ENCODE measurements at places on chromosomes 12 and 14.
A peak's percentile ranks its signal among the peaks of the same experiment; 100 is the strongest.

DNA sequence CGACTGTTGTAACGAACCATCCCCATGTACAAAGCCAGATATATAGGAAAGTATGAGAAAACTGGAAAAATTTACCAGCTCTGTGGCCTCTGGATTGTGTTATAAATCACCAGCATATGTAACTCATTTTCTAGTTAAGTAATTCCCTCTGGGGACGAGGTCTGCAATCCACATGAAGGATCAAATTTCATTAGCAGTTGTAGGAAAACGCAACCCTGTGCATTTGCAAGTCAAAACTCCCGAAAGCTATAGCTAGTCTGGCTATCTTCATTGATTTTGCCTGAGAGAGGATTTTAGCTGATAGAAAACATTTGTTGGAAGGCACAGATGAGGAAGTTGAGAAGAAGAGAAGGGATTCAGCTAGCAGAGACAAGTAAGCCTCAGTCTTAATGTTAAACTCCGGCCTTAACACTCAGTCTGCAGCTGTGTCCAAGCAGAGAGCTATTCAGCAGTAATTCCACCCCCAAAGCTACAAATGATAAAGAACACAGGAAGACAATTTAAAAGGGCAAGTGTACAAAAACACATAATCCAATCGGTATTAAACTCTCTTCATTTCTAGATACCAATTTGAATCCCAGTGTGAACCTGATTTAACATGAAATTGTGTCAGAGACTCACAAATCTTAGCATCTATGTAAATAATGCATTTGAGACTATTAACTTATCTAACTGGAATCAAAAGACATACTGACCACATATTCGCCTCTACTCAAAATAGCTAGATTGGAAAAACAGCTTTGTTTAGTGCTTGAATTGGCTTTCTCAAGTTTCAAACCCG, 54.2 kb upstream of the CERS5 start:
- DNase-seq = peak; percentile 83

- peak; percentile 53 for DNase-seq
These were observed 133.4 kb upstream of the RAP1B start for GRCh38 chr12:68477261-68477772.

GRCh38 chr12:107326237-107326636, 232.9 kb upstream of the CRY1 start:
- DNase-seq = no peak

DNA sequence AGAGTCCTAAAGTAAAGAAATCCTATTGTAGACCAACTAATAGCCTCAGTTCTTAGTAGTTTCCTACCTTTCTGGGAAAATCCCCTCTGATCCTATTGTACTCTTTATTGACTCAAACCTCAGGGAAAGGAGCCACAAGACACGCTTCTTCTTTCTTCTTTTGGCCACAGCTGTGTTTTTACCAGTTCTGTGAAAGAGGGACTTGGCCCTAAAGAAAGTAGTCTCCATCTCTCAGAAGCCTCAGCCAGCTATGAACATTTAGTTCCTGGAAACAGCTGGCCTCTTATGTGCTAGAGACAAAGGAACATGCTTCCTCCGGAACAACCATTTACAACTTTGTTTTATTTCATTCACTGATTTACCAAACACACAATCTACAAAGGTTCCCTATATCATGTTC, 66.1 kb upstream of the ARID2 start:
- no peak for DNase-seq

DNA sequence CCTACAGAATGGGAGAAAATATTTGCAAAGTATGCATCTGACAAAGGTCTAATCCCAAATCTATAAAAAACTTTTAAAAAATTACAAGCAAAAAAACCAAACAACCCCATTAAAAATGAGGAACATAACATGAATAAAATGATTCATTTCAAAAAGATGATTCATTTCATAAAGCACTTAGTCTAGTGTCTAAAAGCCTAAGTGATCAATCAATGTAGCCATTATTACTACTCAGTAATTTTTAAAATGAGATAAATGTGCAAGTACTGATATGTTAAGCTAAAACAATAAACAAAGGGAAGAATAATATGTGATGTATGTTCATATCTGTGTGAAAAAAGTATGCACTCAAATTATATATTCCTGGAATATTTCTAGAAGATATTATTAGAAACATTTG, 119.1 kb upstream of the GARIN6 start:
- DNase-seq = no peak

DNA sequence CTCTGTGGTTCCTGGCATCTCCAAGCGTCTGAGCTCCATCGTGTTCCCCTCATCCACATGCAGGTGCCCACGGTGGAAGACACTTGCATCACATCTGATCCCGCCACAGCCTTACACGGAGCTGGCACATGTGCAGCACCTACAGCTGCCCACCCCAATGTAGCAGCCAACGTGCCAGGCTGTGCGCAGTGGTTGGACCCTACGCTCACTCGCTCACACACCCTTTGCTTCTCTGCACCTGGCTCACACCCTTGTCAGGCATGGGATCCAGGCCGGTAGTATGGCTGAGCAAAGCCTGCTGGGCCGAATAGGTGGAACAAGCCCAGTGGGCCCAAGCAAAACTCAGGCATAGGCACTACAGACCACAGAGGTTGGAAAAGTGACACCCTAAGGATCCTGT, 567.2 kb downstream of the FSCB start:
- no peak for DNase-seq

GRCh38 chr14:58747181-58747580, 109.4 kb downstream of the DACT1 start:
- peak; percentile 96 for DNase-seq

DNA sequence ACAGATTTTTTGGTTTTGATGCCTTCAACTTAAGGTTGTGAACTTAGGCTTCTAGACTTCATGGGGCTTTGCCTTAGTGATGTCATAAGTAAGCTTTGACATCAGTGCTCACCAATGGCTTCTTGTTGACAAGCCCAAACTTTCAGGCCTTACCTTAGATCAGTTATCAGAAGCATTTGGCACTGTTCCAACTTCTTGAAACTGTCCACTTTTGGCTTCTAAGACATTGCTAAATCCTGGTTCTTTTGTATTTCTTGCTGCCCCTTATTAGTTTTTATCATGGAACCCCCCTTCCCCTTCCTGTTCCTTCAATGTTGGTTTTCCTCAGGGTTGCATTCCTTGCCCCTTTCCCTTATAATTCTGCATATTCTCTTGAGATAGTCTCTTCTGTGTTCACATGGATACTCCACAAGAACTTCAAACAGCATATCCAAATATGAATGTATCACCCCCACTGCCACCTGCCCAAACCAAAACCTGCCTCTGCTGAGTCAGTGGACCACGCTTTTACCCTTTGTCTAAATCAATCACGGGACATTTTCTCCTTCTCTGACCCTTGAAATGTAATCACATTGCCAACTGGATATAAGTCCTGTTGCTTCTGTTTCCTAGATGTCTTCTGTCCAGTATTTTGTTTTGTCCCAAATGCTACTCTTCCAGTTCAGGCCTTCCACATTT, 7.9 kb downstream of the PFKM start:
- no peak for DNase-seq

GRCh38 chr14:67618617-67619063, 1.1 kb upstream of the ARG2 start:
- DNase-seq = peak; percentile 63

- DNase-seq = no peak
These were observed 151.7 kb downstream of the PDZRN4 start for GRCh38 chr12:41339784-41340183.

DNA sequence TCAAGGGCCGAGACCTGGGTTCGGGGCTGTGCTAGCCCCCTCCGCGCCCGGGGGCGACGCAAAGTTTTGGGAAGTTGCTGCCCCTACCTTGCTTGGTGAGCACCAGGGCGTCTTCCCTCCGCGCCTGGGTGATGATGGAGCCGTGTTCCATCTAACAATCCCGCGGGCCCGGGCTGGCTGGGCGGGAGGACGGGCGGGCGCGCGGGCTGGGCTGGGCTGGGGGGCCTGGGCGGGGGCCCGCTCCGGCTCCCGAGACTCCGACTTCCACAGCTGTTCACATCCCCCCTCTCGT, 298 bp downstream of the CTDSP2 start:
- no peak for DNase-seq

GRCh38 chr12:112573141-112573540, 154.4 kb downstream of the PTPN11 start:
- DNase-seq = no peak

Data from astrocyte (in vitro differentiated cells and primary cell).